Urinary bladder (tissue), 4 donors: ENCODE measurements at places on chromosomes 1 and 21. TPM values are rescaled to one million over a fixed set of nuclear protein-coding genes. Genes with fewer than 3 reads are reported as not detected.

- DNase-seq: no peak
These were observed 36.0 kb downstream of the KRTAP10-1 start for GRCh38 chr21:44503901-44504399.

The C1orf226 gene
- total RNA-seq: 1.4 TPM

DNA sequence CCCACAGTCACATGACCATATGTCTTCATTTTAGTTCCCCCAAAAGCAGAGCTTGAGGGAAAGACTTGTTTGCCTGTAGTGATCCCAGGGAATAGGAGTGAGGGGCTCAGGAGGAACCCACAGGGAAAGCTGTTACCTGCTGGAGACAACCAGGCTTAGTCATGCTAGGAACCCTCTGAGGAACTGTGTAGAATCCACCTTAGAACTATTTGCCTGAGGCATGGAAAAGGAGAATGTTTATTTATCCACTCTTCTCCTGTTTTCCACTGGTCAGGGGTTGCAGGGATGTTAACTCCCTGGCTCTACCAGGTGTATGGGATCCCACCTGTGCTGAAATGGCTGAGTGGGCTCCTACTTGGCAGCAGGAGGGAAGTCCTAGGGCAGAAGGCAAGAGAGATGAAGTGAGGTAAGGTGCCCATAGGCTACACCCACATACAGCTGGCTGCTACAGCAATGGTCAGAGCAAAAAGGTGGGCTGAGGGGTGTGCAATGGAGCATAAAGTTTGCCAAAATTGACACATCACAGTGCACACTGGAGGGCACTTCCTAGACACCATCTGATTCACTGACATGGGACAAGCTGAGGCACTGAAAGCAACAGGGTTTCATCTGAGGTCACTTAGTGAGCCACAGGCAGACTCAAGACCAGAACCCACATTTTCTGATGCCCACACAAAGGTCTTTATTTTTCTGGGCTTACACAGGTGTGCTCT is 29.7 kb upstream of the CYP4B1 start:
- no peak for DNase-seq

- DNase-seq: no peak
These were observed 24.4 kb downstream of the CAP1 start for GRCh38 chr1:40064797-40065499.

The WNT4 gene
- 3.0 TPM for total RNA-seq
